ENCODE measurements at places on chromosomes 5 and 9.

GRCh38 chr5:59174248-59174844, 591.5 kb downstream of the RAB3C start:
- DNase-seq = no peak

DNA sequence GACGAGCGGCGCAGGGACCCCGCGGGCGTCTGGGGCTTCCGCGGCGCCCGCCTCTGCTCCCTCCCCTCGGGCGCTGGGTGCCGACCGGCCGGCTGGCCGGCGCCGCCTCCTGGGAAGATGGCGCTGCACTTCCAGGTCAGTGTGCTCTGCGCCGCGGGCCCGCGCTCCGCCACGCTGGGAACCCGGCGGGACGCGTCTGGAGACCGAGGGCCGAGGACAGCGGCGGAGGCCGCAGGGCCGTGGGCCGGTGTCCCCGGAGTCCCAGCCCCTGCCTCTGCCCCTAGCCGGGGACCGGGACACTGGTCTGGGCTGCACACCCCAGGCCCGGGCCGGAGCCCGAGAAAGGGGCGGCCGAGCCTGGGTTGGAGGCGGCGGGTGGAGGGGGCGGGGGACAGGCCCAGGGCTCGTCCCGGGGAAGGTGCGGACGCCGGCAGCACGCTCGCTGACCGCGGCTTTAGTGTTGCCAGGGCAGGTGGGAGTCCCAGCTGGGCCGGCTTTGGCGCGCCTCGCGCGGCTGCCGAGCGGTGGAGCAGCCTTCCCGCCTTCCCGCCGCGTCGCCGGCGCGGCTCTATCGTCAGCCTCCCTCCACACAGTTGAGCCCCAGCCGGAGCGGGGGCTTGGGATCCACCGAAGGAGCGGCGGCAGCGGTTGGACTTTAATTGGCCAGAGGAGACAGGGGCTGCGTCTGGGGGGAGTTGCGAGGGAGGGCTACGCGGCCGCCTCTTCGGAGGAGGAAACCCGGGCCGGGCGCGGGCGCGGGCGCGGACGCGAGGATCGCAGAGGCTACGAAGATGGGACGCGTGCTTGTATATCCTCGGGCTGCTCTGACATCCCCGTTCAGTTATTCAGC, at the start of gene RANBP17:
Gene RANBP17, plus strand, starts transcription at position 102 of the 850 bp plus-strand sequence.
- no peak for DNase-seq

DNA sequence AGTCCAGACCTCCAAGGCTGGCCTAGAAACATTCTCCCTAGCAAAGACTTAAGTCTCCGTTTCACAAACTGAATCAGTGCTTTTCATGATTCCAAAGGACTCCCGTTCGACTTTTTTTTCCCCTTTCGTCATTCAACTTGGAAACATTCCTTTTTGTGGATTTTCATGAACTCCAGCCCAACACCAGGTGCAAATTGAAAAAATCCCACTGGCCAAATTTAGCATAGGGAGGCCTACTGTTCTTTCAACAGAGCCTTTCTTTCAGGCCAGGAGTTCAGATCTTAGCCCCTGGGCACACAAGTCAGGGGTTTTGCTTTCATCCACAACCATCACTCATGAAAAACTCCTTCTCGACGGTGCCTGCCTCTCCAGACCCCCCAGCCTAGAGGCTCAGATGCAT, 285.3 kb downstream of the PIK3R1 start:
- no peak for DNase-seq

DNA sequence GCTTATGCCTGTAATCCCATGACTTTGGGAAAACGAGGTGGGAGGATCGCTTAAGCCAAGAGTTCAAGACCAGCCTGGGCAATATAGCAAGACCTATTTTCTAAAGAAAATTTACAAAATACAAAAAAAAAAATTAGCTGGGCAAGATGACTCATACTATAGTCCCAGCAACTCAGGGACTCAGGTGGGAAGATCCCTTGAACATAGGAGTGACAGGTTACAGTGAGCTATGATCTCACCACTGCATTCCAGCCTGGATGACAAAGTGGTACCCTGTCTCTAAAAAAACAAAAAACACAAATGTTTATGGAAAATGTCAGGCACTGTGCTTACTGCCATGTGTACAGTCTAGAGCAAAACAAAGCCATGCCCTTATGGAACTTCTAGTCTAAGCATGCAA, 823.3 kb upstream of the DMAC1 start:
- no peak for DNase-seq

GRCh38 chr9:33188711-33189110, 21.6 kb upstream of the B4GALT1 start:
- no peak for DNase-seq

GRCh38 chr5:12125895-12126294, 221.6 kb upstream of the CTNND2 start:
- no peak for DNase-seq

DNA sequence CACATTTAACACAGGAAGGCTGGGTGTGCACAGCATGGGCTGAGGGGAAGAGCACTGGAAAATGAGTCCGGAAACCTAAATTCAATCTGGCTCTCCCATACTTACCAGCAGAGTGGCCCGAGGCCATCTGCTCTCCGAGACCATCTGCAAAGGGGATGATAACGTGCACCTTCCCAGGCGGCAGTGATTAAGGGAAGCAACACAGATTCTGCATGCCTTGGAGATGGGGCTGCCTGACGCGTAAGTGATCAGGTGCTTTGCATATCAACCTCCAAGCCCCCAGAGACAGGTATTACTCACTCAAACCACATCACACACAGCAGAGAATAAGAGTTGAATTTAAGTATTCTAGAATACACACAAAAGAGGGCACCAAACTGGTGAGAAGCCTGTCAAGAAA, 9.1 kb downstream of the EPB41L4B start:
- DNase-seq = no peak

GRCh38 chr9:71911908-71912335, 483 bp downstream of the C9orf85 start:
- DNase-seq = no peak

GRCh38 chr5:79002374-79002773, 17.3 kb upstream of the ARSB start:
- DNase-seq = no peak

DNA sequence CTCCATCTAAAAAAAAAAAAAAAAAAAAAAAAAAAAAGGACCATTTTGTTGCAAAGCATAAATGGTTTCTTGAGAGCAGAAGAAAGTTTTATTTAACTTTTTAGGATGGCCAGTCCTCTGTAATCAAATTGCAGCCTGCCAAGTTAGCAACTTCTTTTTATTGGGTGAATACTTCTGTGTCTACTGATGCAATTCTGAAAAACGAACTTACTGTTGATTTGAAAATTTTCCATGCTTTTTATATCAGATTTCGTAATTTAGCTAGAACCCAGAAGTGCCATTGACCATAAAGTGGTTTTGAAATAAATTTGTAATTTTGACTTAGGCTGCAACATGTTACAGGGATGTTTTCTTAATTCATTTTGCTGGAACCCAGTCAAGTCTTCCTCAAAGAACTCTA, 269.1 kb upstream of the ACTBL2 start:
- no peak for DNase-seq

GRCh38 chr5:43268188-43268820, 44.9 kb downstream of the HMGCS1 start:
- no peak for DNase-seq

DNA sequence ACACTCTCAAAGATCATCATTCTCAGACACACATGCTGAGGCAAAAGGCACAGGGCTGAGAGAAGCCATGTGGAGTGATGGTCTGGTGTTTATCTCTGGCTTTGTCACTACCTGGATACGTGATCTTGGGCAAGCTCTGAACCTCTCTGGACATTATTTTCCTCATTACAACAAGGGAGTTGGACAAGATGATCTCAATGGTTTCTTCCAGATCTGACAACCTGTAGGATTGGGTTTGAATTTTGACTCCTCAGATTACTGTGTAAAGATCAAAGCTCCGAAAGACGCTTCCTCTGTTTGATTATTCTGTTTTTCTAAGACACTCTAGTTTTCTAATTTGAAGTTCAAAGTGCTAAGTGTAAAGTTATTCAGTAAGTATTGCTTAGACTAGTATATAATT, 20.0 kb downstream of the NUDT2 start:
- DNase-seq = no peak

DNA sequence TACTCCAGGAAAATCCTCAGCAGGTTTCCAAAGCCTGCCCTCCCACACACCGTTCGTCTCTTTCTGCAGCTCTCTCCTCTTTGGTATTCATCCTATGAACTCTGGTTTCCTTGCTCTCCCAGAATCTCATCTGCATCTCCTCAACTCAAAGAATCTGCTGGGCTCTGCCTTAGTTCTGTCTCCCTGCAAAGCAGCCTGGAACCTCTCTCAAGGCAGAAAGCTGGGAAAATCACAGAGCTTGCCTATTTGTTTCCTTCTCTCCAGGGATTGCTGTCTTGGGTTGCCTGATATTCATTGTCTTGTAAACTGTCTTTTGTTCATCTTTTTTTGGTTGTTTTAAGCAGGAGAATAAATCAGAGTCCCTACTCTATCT, 5.3 kb upstream of the ERAP2 start:
- no peak for DNase-seq

- no peak for DNase-seq
Observed at GRCh38 chr5:39423331-39423751, 1.4 kb downstream of the DAB2 start.

GRCh38 chr5:91269198-91269597, 113.9 kb downstream of the ARRDC3 start:
- DNase-seq = no peak

DNA sequence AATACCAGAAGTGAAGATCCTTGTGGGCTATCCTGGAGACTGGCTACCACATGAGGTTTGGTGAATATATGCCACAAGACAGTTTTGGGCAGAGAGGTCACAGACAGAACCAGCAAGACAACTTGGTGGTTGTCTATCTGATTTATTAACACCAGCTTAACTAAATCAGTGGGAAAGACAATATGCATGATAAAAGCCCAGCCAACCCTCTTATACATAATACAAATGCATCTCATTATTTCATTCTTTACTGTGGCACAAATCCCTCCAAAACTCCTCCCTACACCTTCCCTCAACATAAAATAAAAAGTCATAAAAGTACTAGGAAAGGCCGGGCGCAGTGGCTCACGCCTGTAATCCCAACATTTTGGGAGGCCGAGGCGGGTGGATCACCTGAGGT, 8.1 kb downstream of the HINT1 start:
- no peak for DNase-seq

DNA sequence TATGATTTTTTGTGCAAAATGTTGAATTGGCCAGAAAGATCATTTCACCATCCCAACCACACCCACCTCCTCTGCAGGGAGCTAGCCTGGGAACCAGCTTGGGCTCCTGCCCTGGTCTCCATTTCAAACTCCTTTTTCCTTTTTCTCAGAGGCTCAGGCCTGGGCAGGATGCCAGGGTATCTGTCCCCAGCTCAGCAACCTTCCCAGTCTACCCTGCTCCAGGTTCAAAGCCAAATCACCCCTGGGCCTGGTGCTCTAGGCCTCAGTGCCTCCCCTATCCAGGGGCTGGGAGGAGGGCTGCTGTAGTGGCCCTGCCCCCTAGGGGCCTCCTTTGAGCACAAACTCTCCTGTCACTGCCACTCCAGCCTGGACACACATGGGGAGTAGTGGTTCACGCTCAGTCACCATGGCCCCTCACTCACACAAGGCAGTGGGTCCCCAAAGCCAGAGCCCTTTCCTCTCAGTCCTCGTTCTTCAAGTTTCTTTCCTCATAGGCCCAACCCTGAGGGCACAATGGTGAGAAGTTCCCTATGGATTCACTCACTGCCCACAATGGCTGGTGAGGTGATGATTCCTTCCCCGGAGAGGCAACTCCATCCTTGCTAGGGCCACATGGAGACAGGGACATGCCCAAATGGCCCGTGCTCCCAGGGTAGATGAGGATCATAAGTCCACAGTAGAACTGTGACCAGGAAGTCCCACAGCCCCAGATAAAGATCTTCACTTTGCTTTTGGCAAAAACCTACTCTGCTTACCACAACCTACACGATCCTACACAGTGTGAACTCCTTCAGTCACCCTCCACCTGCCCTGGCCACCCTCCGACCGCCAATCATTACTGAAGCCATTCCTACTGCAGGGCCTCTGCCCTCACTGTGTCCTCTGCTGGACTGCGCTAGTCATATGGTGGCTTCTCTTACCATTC, 1.6 kb upstream of the ST6GALNAC4 start:
- DNase-seq = no peak

- DNase-seq = no peak
Observed at GRCh38 chr5:59767681-59768151, 125.8 kb downstream of the PDE4D start.

DNA sequence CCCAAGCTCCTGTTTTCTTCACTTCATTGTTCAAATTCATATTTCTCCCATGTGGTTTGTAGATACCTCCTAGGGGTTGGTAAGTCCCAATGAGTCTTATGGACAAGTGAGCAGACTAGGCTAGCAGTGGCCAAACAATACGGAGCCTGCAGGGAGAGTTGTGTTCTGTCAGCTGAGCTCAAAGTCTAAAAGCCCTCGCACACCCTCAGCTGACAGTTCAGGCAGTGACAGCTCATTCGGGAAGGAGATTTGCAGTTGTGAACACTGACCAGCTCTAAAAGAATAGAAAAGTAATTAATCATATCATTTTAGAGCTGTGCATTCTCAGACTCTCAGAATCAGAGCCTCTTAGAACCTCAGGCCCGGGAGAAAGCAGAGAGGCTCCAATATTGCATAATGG, 95.1 kb downstream of the SH3TC2 start:
- DNase-seq = no peak

- DNase-seq = no peak
Observed at GRCh38 chr5:14168144-14168792, 25.1 kb downstream of the TRIO start.

- DNase-seq = no peak
Observed at GRCh38 chr9:86700629-86701028, 246.7 kb downstream of the GAS1 start.

DNA sequence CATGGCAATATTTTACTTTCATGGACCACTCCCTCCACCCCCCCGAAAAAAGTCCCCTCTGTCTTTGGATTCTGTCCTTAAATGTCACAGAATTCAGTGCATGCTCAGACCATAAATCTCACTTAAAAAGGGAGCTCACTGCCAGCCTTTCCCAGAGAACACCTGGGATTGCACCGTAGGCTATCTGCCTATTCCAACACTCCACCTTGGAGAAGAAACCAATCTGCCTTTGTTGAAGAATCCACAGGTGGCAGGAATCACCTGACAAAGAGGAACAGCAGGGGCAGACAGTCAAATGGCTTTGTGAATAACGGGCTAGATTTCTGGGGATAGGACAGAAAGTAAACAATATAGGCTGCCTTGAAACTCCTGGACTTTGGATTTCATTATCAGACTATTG, 306.7 kb upstream of the BRINP1 start:
- no peak for DNase-seq

DNA sequence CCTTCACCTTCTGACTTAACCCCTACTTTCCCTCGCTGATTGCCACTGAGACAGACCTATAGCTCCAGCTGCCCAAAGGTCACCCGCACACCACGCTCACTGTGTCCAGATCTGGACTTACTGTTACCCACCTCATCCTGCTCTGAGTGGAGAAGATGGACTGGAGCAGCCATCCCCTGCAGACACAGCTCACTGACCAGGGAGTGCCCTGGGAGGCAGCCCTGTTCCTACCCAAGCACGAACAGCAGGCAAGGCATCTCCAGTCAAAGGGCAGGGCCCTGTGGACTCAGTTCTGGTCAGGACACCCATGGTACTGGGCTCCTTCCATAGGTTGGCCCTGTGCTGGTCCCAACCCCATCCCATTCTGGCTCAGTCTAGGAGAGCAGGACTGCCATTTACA, 9.5 kb upstream of the BARX1 start:
- no peak for DNase-seq

- DNase-seq = no peak
Observed at GRCh38 chr9:90841213-90841612, 39.6 kb downstream of the SYK start.

Measured in stimulated activated CD4-positive, alpha-beta T cell treated with anti-CD3 and anti-CD28 coated beads, Interleukin-2, amount 100 ng/mL, for 48 hours (primary cell).